ENCODE measurements at places on chromosomes 11 and 22.

DNA sequence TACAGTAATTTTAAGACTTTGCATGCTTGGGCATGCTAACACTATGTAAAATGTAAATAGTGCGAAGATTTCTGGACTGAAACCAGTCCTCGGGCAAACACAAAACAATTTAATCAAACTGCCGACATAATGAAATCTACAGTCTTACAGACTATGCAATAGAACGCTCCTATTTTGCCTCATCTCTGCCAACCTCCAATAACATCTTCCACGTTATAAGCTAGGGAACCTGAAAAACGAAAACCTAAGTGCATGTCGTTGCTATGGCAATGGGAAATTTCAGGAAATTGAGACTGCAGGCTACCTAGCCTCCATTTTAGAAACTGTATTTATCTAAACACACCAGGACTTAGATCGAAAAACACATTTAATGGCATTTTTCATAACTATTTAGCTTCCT, 1.1 kb downstream of the CSTF3 start:
- DNase-seq = no peak

DNA sequence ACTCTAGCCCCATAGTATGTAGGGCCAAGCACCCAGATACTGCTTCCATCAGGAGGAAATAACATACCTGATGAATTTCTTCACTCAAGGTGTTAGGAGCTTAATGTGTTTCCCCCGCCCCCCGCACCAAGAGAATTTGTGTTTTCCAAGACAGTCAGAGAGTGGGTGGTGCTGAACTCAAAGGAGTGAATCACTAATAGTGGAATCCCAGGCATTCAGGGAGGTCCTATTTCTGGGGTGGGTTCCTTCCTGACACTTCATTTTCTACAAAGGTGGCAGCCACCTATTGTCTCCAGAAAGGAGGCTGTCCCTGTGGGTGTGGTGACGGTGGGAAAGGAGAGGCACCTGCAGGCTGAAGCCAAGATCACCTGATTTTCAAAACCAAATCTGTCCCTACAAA, 50.8 kb upstream of the ELF5 start:
- DNase-seq = no peak

DNA sequence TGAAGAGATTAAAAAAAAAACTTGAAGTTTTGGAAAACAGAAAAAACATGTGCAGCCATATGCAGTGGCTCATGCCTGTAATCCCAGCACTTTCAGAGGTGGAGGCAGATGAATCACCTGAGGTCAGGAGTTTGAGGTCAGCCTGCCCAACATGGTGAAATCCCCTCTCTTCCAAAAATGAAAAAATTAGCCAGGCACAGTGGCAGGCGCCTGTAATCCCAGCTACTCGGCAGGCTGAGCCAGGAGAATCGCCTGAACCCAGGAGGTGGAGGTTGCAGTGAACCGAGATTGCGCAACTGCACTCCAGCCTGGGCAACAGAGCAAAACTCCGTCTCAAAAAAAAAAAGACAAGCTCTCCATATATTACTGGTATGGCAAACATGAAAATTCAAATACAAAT, 7.6 kb downstream of the DLG2 start:
- no peak for DNase-seq

DNA sequence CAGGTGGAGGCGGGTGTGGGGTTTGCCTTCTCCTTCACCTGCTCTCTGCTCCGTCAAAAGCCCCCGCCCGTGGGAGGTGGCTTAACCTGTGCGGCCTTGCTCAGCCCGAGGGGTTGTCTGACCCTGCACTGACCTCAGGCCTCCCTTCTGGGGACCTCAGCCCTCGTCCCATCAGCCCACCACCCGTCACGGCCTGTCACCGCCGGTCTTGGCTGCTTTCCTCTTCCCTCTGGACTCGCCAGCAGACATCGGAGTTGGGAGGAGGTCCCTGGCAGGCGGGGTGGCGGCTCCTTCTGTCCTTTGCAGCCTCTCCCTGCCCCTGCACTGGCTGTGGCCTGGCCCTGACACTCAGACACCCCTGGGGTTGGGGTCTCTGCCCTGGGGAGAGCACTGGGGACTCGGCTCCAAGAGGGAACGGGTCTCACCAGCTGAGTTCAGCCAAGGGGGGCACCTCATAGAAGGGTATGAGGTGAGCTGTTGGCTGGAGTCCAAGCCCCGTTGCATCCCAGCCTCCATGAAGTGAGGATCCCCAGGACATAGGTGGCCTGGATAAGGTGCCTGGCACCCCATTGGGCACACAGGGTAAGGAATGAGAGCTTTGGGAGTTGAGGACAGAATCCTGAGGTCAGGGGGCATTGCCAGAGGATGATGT, 999.6 kb downstream of the BRD1 start:
- no peak for DNase-seq

- DNase-seq = no peak
These were observed 53.7 kb downstream of the SLC22A12 start for GRCh38 chr11:64644647-64645275.

GRCh38 chr22:27962268-27963044, 43.4 kb upstream of the PITPNB start:
- no peak for DNase-seq

GRCh38 chr22:50057278-50058060, 629 bp downstream of the TTLL8 start:
- DNase-seq = no peak

GRCh38 chr22:17920145-17920605, 104.2 kb downstream of the MICAL3 start:
- no peak for DNase-seq

DNA sequence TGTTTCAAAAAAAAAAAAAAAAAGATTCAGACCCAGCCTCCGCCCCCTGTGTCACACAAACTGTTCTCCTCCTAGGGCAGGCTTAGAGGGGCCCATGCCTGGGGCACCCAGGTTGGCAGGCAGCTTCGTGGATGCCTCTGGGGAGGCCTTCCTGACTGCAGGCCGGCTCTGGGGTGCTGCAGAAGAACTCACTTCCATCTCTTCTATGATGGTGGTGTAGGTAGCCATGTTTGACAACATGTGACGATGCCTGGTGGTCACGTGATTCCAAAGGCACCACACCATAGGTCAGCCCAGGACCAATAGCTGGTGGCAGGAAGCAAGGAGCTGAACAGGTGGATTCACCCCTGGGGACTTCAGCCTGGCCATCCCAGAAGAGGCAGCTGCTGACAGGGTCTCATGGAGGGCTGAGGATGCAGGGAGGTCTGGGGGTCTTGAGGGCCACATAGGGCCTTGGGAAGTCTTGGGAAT, 24.1 kb upstream of the CELSR1 start:
- no peak for DNase-seq

DNA sequence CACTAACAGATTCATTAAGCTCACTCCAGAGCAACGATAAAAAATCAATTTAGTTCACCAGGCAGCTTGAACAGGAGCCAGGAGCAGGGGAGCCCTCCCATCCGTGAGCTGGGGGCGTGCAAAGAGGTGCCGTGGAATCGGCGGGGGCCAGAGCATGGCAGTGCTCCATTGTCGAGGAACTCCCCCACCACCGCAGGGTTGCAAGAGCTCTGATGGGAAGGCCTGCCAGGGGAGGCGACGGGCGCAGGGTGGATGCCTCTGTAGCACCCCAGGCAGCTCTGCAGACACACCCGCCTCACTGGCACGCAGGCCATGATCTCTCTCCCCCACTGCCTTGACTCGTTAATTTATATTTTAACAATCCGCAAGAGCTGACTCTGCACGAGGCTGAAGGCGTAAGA, 433.2 kb downstream of the MIAT start:
- DNase-seq = no peak

DNA sequence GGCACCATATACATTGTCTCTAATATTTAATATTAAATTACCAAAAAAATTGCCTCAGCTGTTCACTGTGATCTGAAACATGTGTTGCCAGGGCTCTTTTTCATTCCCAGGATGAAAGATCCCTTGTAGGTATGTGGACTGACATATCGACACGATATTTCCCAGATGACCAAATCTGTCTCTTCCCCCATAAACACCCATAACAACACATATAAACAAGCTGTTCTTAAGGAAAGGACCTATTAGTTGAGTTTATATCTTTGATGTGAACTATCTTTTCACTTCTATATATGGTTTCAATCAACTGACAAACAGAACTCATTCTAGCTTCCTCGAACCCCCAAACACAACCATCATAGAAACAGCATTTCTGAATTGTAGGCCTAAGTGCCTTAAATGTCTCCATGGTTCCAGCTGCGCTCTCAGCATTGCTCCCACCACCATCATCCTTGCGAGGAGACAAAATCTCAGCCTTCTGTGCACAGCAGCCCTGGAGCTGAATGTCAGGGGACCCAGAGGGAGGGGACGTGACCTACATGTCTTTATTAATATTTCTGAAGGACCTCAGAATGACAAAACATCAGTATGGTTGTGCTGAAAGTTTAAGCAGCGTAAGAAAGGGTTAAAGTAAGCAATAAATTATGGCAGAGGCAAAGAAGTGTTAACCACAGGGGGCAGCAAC, 67.0 kb downstream of the ETS1 start:
- no peak for DNase-seq

GRCh38 chr11:61145228-61146005, 15.8 kb downstream of the VPS37C start:
- no peak for DNase-seq

GRCh38 chr22:33883961-33884808, 36.1 kb downstream of the LARGE1 start:
- DNase-seq = no peak

DNA sequence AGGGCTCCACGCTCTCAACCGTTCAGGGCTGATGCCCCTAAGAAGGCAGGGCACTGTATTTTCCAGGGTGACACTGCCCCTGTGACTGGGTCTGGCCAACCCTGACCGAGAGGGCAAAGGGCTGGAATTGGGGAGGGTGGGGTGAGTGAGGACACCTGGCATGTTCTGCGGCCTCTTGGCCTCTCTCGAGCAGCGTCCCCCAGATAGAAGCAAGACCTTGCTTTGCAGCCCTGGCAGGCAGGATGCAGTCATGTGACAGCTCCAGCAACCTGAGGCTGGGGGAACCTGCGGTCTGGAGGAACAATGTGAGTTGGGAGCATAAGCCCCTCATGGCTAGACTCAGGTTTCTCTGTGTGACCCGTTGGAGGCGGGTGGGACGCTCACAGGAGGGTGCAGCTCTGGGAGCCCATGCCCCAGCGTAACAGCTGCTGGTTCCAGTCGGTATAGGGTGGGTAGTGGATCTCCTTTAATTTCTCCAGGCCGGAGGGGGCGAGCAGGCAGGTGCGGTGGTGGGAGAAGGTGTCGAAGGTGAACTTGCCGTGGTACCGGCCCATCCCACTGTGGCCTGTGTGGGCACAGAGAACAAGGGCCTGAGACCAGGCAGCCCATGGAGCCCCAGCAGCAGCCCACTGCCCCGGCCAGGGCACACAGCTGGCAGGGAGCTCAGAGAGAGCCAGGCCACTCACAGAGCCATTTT, 11.4 kb downstream of the ALDH3B2 start:
- no peak for DNase-seq

GRCh38 chr11:118893662-118894061, 10.0 kb downstream of the CXCR5 start:
- no peak for DNase-seq

GRCh38 chr11:104256525-104256924, 92.6 kb upstream of the PDGFD start:
- DNase-seq = no peak

DNA sequence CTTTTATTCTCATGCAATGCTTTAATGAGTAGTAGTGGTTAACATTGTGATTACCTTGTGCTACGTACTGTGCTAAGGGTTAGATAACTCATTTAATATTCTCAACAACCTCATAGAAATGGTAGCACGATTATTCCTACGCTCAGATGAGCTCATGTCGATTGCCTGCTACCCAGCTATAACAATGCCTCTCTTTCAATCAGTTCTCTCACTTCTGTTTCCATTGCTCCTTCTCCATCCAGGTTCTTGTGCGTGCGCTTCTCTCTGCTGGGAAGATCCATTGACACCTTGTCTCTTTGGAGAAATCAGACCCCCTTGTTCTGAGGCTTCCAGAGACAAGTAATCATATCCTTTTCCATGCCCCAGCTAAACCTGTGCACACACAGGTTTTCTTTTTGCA, 120.8 kb downstream of the NECTIN1 start:
- DNase-seq = no peak

- DNase-seq = no peak
These were observed 11.3 kb upstream of the AMPD3 start for GRCh38 chr11:10443721-10444235.

DNA sequence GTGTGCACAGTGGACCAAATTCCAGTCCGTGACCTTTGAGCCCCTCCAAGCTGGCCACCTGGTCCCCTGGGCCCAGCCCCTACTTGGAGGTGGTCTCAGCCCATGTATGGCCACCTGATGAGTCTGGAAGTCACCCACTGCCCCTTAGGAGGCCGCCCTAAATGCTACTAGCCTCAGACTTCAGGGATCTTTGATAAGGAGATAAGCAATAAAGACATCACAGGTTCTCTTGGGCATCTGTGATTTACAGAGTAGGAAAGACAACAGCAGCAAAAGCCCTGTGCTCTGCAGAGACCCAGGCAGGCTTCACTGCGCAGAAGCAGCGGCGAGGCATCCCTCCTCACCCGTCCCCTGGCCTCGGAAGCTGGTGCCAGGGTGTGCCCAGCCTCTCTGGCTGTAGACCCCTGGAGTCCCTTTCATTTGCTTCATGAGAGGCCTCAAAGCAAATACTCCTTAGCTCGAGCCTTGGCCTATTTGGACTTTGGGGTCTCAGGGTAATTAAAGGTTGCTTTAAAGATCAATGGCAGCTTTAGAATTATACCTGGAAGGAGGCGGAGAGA, 360.1 kb downstream of the TBC1D22A start:
- no peak for DNase-seq

DNA sequence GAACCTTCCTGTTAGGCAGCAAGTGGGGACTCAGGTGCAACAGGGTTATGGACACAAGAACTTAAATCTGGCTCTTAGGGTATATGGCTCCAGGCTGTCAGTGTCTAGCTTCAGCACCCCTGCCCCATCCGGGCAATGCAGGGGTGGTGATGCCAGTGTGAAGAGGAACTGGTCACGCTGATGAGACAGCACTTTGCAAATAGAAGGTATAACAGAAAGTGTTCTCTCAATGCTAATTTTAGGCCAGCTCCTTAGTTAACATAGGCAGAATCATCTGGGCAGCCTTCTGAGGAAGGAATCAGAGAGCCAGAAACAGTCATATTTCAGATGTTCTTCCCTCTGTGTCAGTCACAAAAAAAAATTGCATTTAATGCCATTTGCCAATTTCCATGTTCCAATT, 41.2 kb downstream of the SYT9 start:
- no peak for DNase-seq

DNA sequence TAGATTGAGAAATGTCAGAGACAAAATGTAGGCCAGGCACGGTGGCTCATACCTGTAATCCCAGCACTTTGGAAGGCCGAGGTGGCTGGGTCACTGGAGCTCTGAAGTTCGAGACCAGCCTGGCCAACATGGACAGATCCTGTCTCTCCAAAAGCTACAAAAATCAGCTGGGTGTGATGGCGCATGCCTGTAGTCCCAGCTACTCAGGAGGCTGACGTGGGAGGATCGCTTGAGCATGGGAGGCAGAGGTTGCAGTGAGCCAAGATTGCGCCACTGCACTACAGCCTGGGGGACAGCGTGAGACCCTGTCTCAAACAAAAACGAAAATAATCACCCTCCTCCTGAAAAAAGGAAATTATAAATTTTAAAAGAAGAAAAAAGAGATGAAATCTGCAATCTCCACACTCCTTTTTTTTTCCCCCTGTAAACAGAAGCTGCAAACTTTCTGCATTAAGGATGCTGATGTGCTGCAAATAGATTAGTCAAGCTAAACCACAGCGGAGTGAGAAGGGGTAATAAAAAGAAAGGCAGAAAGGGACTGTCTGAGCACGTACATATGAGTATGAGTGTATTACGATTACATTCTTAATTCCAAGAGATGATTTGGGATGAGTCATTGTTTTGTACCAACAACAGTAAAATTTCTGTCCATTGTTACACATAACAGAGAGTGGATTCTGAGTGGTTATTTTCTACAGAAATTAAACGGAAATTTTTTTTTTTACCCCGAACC, 87.3 kb downstream of the SIK3 start:
- peak; percentile 36 for DNase-seq
